Fibroblast of skin of right quadriceps (primary cell): ENCODE measurements at places on chromosomes 4 and X.

GRCh38 chr4:101774807-101775206 lies 15.7 kb upstream of the BANK1 start:
- DNase-seq = peak; percentile 56

DNA sequence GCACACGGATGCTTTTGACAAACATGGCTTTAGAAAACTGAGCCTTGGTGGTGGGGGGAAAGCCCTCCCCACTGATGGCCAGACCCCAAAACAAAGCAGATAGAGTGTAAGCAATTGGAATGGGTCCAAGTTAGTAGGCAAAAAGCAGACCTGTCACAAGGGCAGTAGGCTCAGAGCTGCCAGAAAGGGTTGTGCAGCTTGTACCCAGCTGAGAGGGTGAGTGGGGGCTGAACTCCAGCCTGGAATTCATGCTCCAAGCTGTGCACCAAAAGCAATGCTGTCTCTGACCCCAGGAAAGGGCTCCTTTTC lies 101.1 kb upstream of the TEX13D start:
- no peak for DNase-seq

GRCh38 chrX:78997870-78998558 lies 52.8 kb downstream of the P2RY10 start:
- no peak for DNase-seq

DNA sequence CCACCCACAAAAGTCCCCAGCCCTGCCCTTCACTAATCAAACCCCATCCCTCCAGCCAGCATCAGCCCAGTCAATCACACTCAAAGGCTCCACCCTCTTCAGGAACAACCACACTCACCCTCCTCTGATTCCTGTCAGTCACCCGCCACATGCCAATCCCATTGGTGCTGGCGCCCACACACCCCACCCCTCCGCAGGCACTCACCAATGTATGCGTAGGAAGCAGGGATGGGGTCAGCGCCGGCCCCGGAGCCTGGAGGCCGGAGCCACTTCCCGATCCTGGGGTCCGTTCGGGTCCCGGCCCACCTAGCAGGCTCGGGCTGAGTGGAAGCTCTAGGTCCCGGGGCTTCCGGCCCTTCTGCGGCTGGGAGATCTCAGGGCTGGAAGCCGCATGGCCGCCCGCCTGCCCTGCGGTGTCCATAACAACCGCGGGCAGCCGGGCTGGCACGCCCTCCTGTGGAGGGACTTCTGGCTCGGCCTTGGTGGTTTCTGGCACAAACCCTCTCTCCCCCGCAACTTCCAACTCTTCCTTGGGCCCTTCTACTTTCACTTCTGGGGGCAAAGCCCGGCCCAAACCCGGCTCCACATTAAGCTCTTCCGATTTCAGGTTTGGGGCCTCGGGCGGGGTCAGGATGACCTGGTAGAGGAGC lies 7.9 kb upstream of the CFP start:
- DNase-seq = no peak

- DNase-seq = peak; percentile 65
Measured at GRCh38 chr4:158172261-158173258, at the start of gene GASK1B. Gene GASK1B (minus strand): TSS chr4:158173025. CDS start chr4:158171375, 1,650 bp downstream.

DNA sequence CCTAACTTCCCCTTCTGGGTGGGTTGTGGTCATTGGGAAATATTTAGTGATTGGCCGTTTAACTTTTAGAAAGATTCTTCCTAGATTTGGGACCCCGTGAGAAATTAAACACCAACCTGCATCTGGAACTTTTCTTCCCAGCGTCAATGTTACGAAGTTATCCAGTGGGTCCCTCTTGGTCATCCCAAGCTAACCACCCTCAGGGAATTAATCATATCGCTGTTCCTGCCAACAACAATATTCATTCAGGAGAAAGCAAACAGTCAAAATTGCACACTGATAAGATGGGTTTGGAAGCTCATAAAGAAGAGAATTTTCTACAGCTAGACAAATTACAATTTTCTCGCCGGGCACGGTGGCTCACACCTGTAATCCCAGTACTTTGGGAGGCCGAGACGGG lies 121.2 kb upstream of the STX18 start:
- no peak for DNase-seq

- DNase-seq = no peak
Measured at GRCh38 chrX:137354851-137355250, 211.1 kb upstream of the ZIC3 start.

DNA sequence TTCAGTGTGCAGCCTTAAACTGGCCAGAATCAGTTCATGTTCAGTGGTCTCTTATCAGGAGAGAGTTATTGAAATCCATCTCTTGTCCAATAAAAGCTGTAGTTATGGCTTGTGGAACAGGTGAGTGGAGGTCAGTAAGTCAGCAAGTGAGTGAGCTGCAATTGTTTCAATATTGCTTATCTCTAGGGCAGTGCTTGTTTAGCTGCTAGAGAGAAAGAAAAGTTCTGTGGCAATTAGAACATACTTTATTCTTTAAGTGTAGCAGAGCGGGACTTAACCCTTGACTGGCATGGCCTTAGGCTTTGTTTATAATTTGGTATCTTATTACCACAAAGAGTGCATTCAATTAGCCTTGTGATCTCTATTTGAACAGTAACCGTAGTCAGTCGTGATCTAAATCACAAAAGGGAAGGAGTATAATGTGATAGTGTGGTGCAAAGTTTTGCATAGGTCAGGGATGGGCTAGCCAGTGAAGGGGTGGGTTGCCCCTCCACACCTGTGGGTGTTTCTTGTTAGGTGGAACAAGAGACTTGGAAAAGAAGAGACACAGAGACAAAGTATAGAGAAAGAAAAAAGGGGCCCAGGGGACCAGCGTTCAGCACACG lies 6.9 kb upstream of the ETDC start:
- DNase-seq = no peak

DNA sequence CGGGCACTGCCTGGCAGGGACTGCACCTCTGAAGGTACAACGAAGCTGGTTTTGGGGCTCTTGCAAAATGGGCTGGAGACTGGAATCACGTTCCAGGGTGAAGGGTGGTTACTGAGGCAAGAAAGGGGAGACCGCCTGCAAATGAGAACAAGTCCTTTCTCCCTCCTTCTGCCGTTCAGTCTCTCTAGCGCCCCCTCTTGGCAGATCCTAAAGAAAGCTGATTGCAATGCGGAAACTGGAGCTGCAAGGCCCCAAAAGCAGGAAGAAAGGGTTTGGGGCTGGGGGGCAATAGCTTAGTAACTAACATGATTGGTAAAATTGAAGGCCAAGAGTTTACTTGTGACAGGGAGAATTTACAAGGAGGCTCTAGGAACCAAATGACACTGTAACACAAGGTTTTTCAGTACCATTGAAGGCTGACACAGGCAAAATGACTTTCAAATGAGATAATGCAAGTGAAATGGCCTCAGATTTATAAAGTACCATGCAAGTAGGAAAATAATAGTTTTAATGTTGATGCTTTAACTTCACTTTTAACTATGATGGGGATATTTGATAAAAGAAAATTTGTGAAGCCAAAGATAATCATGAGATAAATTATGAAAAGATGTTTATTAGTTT lies 222.7 kb upstream of the HAND2 start:
- DNase-seq = no peak

DNA sequence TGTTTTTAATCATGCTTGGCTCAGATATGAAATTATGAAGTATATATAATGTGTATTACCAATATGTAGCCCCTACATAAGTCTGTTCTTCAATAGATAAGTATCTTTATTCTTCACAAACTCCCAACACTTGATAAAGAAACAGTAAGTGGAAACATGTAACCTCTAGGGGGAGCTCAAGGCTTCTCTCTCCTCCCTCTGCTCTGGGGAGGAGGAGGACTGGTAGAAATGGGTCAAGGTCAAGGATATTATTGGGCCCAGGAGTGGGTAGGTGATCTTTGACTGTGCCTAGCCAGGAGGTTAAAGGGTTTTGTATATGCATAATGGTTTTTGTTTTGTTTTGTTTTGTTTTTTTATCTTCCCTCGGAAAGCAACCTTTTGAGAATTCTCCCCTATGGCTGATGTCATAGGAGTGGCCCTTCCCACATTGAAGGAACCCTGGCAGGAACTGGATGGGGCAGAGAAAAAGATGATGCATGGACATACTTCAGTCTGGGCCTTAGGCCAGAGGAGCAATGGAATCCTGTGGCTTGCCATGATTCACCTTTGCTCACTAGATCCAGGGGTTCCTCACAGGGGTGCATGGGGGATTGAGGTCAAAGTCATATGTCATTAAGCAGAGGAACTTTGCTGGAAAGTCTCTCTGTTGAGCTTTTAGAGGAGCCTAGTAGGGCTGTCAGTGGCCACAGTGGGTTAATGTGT lies 460.3 kb downstream of the MID1IP1 start:
- DNase-seq = peak; percentile 78

- DNase-seq = peak; percentile 78
Measured at GRCh38 chr4:123480706-123481418, 84.3 kb downstream of the SPRY1 start.

DNA sequence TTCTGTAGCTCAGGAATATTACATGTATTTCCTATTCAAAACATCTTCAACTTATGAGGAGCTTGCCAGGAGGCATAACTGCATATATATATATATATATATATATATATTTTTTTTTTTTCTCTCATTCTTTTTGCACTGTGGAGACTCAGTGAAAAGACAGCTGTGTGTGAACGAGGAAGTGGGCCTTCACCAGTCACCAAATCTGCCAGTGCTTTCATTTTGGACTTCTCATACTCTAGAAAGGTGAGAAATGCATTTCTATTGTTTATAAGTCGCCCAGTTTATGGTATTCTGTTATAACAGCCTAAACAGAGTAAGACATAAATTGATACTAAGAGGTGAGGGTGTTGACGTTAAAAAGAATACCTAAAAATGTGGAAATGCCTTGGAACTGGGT lies 710.6 kb downstream of the TRAM1L1 start:
- DNase-seq = no peak

DNA sequence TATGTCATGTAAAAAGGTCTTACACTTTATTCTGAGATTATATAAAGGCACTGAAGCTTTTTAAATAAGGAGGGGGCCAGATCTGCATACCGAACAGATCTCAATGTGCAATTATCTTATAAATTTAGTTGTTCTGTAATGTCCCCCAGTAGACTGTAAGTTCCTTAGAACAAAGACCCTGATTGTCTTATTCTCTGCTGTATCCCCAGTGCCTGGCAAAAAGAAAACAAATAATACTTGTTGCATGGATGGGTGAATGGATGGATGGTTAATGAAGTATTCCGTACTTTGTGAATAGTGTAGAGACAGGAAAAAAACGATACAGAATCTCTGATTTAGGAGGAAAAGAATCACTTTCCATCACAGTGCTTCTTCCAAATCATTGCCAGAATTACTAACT lies 141.5 kb downstream of the CHM start:
- DNase-seq = no peak

- peak; percentile 73 for DNase-seq
Measured at GRCh38 chrX:69165087-69165651, at the start of gene PJA1. Gene PJA1 (minus strand): TSS chrX:69165453. CDS start chrX:69163073, 2,380 bp downstream.

DNA sequence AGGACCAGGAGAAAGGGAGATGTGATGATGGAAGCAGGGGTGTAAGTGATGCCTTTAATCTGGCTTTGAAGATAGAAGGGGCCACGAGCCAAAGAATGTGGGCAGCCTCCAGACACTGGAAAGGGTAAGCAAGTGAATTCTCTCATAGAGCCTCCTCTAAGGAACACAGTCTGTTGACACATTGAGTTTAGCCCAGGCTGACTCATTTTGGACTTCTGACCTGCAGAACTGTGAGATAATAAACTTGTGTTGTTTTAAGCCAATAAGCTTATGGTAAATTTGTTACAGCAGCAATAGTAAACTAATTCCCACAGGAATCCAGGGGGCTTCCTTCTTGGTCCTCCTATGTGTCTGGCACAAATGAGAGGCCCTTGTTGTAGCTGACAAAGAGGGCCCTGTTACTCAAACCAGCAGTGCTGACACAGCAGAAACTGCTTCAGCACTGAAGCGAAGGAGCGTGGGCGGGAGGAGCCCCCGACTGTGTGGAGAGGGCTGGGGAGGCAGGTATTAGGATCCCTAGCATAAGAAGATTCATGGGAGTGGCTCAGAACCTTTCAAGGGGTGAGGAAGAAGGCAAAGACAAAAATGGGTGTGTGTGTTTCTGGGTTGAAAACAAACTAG lies 268.7 kb downstream of the NR3C2 start:
- no peak for DNase-seq

GRCh38 chr4:11415409-11416070 lies 13.2 kb downstream of the HS3ST1 start:
- no peak for DNase-seq

- DNase-seq = peak; percentile 40
Measured at GRCh38 chrX:40170830-40171512, 73.2 kb upstream of the BCOR start.
